ENCODE measurements at places on chromosomes 16 and 17. TPM values are rescaled to one million over a fixed set of nuclear protein-coding genes. Genes with fewer than 3 reads are reported as not detected.

GRCh38 chr17:7138800-7139381 lies 24.3 kb upstream of the ASGR2 start:
- DNase-seq: no peak

- peak; percentile 45 for DNase-seq
Measured at GRCh38 chr16:10300905-10301304, 85.0 kb upstream of the ATF7IP2 start.

GRCh38 chr16:8831450-8831849 lies 33.8 kb downstream of the PMM2 start:
- DNase-seq: no peak

The SLC4A1 gene
- not detected for total RNA-seq

The CPSF4L gene
- total RNA-seq: not detected

The PPL gene
- not detected for total RNA-seq

The KCNJ12 gene
- 0.17 TPM for total RNA-seq
